ENCODE measurements at places on chromosomes 5 and 9.
A peak's percentile ranks its signal among the peaks of the same experiment; 100 is the strongest.

DNA sequence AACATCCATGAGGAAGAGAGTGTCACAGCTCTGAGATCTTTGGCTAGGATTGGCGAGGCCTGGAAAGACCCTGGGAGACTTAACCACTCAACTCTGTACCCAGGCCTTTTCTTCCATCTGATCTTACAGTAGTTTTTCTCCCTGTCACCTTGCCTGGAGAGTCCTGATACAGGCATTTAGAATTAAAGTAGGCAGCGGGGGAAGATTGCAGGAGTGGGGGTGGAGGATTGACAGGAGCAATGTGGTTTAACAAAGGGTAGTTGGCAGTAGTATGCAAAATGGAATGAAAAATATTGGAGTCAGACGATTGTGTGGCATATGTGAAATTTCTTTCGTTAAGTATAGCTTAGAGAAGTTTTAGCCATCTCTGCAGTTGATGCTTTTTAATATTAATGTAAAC lies 16.9 kb downstream of the TMEFF1 start:
- no peak for DNase-seq

DNA sequence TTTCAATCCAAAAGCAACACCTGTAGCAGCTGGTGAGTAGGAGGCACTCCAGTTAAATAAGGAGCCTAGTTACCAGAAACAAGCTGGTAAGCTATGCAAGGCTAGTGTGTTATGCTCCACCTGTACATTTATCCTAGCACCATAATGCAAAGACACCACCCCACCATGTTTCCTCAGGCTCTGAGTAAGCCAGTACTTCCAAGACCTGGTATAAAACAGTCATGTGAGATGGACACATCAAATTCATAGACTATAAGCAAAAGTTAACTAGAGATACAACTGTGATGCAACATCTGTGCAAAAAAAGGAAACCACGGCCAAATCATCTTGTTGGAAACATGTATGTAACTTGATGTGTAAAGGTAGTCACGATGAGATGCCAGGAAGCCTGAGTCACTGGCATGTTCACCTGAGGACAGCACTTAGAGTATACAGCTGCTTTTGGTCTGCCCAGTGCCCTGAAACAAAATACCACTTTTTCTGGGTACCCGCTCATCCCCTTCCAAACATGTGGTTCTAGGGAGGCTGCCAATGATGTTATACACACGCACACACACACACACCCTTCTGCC lies 66.1 kb downstream of the CDK5RAP2 start:
- peak; percentile 50 for DNase-seq

DNA sequence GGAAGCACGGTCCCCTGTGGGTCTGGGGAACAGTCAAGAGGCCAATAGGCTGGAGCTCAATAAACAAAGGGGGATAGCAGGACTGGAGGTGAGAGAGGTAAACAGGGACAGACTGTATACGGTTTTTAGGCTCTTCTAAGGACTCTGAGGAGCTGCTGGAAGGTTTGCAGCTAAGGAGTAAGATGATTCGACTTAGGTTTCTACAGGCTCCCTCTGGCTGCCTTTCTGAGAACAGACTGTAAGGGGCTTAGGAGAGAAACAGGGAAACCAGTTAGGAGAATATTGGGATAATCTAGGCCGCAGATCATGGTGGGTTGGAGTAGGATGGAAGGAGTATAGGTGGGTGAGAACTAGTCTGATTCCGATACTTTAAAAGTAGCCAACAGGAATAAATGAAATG lies 10.4 kb downstream of the CDK5RAP2 start:
- DNase-seq: no peak

- DNase-seq: no peak
These were observed 4.4 kb upstream of the ELAVL2 start for GRCh38 chr9:23830476-23830805.

GRCh38 chr5:54766748-54767147 lies 218.6 kb downstream of the ESM1 start:
- no peak for DNase-seq

- DNase-seq: no peak
These were observed 148.5 kb upstream of the PUM3 start for GRCh38 chr9:2992427-2992826.

- DNase-seq: no peak
These were observed 107.9 kb downstream of the TRIO start for GRCh38 chr5:14250748-14251701.

DNA sequence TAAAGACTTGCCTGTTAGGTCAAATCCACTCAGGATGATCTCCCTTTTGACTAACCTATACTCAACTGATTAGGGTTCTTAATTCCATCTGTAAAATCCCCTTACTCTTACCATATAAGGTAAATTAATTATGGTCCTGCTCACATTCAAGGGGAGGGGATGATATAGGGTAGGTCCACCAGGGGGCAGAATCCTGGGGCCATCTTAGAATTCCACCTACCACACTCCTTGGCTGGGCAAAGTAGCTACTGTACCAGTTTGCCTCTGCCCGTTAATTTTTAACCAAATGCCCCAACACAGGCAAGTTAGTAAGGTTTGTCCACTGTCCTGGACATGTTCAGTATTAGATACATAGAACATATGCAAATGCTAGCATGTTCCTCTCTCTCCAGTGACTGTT lies 262.4 kb downstream of the SEMA5A start:
- no peak for DNase-seq

- no peak for DNase-seq
These were observed 26.9 kb downstream of the BICD2 start for GRCh38 chr9:92737611-92738299.

DNA sequence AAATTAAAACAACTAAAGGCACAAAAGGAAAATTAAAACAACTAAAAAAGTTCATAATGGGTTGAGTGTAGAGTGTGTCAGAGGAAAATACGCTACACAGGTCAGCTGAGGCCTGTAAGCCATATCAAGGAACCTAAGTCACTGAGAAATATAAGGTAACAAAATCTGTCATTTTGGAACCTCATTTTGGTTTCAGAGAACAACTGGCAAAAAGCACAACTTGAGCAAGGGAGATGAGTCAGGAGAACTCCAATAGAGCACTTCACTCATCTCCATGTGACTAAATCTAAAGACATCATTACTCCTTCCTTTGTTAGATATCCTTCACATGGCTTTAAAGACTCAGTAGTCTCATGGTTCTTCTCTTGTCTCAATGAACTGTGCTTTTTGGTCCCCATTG lies 269.4 kb upstream of the POU5F2 start:
- DNase-seq: peak; percentile 18

- no peak for DNase-seq
These were observed 1.3 kb downstream of the TLX3 start for GRCh38 chr5:171310212-171310818.

DNA sequence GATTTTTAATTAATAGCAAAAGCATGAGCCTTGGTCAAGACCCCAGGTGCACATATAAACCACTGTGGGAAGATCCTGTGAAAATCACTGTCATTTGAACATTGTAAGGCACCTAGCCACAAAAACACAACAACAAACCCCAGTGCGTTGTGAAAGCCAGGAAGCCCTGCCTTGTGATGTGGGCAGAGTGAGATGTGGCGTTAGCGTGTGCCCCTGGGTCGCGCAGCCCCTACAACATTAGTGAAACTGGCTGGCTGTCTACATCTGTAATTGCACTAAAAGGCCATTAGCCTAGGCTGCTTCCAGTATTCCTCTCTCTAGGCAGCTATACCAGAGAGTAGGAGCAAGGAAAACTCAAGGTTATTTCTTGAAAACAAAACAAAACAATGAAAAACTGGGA lies 21.1 kb upstream of the PDZD2 start:
- no peak for DNase-seq

GRCh38 chr9:127980060-127980705 lies 606 bp downstream of the EEIG1 start:
- peak; percentile 22 for DNase-seq

DNA sequence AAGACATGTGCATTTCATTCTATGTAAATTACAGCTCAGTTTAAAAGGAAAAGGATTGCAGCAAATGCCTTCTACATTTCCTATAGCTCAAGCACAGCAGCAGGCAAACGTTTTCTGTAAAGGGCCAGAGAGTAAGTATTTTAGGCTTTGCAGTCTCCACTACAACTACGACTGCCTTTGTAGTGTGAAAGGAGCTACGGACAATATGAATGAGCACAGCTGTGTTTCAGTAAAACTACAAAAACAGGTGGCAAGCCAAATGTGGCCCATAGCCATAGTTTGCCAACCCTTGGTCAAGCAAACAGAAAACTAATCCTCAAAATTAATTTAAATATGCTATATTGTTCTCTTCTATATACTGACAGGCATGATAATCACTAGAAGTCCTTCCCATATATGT lies 7.2 kb downstream of the PTBP3 start:
- no peak for DNase-seq

DNA sequence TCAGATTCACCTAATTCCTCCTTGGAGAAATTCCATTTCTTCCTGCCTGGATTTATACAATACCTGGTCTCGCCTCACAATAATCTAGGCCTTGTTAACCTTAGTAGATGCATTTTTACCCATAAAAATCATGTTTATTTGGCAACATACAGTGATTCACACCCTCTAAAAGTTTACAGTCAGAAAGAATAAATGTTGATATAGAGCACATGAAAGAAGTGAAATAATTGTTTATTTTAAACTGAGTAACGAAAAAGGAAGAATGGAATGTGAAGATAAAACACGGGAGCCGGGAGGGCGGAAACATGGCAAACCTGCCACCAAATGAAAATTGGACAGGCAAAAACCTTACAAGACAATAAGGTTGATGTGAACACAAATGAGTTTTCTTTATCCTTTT lies 28.9 kb upstream of the KCNN2 start:
- no peak for DNase-seq

GRCh38 chr9:113341712-113342410 lies 1.8 kb upstream of the WDR31 start:
- DNase-seq: peak; percentile 85

DNA sequence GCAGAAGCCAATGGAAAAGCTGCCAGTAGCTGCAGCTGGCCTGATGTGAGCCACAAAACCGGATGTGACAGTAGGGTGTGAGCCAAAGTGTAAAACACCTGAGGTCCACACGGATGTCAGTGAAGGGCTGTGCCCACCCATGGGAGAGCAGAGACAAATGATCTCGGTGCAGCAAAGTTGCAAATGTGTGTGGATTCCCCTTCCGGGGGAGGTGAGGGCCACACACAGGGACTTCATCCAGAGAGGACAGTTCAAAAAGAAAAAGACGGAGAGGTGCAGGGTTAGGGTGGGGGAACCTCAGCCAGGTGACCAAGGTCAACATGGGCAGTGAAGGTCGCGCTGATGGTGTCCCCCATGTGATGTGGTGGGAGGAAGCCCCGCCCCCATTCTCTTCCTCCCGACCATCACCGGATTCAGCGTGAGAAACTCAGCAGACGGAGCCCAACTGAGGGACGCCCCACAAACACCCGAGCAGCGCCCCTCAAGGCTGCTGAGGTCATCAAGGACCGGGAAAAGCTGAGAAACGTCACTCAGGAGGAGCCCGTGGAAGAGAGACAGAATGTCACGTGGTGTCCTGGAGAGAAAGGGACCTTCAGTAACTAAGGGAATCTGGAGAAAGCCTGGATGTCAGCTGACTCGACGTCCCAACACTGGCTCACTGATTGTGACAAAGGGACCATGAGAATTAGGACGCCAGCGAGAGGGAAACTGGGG lies 11.4 kb upstream of the PTGDS start:
- DNase-seq: no peak

- no peak for DNase-seq
These were observed 152.3 kb downstream of the SNX18 start for GRCh38 chr5:54669845-54670244.

Measured in foreskin keratinocyte (primary cell).